ENCODE measurements at places on chromosomes 5 and 9.

DNA sequence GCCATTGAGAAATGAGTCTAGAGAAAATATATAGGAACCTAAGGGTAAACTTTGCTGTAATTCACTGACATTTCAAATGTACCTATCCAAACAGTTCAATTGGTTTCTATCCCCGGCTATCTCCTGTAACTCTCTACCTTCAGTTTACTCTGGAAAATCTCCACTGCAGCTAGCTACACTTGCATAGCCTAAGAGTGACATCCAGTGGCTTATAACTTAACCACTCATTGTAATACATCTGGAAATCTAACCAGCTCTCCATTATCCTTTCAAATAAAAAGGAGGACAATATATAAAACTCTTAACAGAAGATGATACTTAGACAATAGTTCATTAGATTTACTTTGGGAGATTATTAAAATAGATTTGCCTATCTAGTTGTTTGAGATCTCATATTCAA is 35.3 kb upstream of the SPDL1 start:
- DNase-seq: peak; percentile 3

- DNase-seq: no peak
Observed at GRCh38 chr9:93908591-93909241, 46.4 kb downstream of the BARX1 start.

- no peak for DNase-seq
Observed at GRCh38 chr9:37062336-37062735, 28.3 kb upstream of the PAX5 start.

- DNase-seq: no peak
Observed at GRCh38 chr5:126599499-126599898, 1.2 kb upstream of the PHAX start.

DNA sequence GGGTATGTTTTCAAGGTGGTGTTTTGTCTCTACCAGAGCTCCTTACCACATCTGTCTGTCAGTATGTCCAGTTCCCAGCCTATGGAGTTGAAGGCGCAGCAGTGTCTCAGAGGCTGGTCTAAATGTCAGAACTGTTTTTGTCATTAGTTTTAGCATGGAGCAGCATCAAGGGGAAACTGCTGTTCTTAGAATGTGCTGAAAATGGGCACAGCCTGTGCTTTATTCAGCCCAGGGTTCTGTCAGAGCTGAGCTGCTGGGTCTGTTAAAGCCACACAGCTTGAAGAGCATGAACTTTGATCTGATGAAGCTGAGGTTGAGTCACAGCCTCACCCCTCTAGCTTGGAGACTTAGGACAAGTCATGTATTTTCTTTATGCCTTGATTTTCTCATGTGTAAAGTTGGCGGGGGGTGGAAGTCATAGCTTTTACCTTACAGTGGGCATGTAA is 71.9 kb downstream of the RALGPS1 start:
- DNase-seq: peak; percentile 12
